ENCODE measurements at places on chromosomes 16 and 17.

- no peak for DNase-seq
These were observed 353.5 kb upstream of the GOT2 start for GRCh38 chr16:59087641-59088040.

DNA sequence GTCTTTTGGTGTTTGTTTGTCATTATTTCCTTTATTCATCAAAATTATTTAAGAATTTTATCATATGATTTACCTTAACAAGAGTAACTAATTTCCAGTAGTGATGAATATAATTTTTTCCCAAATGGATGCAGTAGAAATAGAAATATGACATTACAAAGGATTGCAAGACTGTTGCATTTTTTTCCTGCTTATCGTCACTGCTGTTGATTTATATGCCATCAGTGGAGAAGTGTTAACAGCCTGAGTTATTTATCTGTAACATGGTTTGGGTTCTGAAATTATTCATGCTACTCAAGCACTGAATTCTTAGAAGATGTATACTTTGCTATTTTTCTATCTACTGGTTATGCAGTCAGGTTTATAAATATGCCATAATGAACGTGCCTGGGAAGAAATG lies 68.6 kb downstream of the TMEM100 start:
- DNase-seq, result no peak

GRCh38 chr17:16909472-16910246 lies 62.3 kb downstream of the TNFRSF13B start:
- no peak for DNase-seq

DNA sequence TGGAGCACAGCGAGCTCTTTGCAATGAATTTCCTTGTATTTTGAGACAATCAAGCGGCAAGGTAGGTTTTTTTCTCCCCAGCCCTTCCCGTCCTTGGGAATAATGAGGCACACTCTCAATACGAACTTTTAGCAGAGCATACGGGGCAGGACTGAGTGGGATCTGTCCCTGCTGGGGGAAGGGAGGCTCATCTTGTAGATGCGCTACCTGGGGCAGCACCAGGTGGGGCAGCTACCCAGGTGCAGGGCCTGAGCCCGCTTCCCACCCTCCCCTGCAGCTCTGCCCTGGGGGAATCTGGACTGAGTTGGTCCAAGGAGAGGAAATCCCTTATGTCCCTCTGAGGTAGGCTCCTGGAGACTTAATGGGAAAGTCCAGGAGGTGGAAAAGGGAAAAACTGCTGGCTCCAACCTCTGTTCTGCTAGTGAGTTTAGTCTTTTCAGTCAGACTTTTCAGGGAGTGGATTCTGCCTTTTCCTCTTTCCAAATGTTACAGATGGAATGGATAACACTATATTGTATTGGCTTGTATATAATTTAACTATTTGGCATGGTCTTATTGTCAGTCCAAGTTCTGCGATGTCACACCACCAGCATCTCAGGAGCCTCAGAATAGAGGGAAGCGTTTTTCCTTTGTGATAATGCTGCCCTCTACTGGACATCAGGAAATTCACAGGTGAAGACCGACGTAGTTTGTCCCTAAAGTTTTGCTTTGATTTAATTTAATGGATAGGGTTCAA lies 9.6 kb upstream of the CES1 start:
- peak; percentile 71 for DNase-seq

DNA sequence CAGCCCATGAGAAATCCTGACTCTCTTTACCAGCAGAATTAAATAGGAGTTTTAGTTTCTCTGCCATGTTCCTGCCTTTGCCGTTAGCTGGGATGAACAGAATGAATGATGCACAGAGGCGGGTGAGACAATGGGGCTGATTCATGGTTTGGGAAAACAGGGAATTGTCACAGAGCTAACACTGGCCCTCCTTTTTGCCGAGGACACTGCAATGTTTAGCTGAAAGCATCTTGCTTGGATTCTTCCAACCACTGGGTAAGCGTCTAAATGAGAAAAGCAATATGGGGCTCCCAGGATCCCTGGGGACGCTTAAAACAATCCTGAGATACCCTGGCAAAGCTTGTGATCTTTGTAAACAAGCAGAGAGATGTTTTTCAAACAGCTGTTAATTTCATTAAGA lies 12.8 kb upstream of the PAFAH1B1 start:
- DNase-seq, result peak; percentile 58

DNA sequence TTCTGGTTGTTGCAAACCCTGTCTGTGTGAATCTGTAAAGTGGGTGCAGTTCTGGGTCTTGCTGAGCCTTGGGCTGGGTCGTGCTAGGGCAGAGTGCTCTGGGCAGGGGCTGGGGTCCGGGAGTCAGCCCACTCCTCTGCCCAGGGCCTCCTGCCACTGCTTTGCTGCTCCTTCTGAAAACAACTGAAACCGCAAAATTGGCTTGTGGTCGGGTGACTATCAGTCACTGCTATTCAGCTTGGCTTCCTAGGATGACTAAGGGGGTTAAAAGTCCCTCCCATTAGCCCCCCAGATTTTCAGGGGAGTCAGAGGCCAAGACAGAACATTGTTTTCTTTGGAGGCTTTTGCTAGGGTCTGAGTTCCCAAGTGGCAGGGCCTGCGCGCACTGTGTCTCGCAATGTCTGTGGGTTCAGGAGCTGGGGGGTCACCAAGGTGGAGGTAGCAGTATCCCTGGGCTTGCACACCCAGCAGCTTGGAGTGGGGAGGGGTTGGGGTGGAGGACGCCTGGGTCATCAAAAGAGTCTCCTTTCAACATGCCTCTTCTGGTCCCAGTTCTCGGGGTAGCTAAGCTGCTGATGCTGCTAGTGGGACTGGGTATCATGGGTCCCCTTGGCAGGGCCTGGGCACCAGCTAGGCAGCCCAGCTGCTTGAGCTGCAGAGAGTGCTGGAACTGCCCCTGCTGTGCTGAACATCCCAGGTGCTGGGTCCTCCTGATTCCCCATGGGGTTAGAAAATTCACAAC lies 13.5 kb upstream of the TBX21 start:
- no peak for DNase-seq

GRCh38 chr17:8031261-8031661 lies 7.6 kb upstream of the ALOX15B start:
- no peak for DNase-seq

- DNase-seq, result no peak
These were observed 4.0 kb downstream of the CEMP1 start for GRCh38 chr16:2527071-2527783.

DNA sequence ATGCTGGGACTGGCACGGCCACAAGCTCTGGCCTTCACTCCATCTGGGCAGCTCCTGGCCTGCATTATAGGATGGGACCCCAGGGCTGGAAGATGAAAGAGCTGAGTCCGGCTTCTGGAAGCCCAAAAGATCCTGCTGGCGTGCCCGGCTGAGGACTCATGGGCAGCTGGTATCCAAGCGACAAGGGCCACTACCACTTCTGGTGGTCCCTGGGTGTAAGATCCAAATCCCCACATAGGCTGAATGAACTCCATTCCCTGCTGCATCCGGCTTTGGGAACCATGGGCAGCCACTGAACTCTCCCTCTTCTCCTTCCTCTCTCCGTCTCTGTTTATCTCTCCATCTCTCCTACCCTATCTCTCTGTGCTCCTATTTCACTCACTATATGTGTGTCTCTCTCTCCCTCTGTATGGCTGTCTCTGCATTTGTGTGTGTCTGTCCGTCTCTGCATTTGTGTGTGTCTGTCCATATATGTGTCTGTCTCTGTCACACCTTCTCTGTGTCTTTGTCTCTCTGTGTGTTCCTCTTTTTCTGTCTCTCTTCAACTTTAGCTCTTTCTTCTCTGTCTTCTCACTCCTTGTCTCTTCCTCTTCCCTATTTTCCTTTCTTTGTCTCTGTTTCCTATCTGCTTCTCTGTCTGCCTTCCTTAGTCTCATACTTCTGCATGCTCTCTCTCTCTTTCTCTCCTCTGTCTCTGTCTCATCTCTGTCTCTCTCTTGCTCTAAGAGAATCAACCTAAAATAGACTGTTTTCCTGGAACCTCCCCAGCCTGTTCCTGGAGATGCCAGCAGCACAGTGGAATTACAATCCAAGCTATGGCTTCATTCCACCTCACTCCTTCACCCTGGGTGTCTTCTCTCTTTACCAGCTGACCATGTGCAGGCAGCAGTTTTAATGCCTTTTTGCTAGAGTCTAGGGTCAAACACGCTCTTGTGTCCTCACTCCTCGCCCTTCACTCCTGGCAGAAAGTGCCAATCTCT lies 60.4 kb upstream of the IRX6 start:
- no peak for DNase-seq

GRCh38 chr17:47708864-47709541 lies 15.0 kb downstream of the TBKBP1 start:
- DNase-seq, result no peak

GRCh38 chr17:6086603-6087400 lies 16.6 kb downstream of the WSCD1 start:
- DNase-seq, result no peak

- no peak for DNase-seq
These were observed 7.9 kb upstream of the DNAH17 start for GRCh38 chr17:78585006-78585630.

- DNase-seq, result peak; percentile 81
These were observed 877 bp upstream of the KREMEN2 start for GRCh38 chr16:2963074-2963722.

DNA sequence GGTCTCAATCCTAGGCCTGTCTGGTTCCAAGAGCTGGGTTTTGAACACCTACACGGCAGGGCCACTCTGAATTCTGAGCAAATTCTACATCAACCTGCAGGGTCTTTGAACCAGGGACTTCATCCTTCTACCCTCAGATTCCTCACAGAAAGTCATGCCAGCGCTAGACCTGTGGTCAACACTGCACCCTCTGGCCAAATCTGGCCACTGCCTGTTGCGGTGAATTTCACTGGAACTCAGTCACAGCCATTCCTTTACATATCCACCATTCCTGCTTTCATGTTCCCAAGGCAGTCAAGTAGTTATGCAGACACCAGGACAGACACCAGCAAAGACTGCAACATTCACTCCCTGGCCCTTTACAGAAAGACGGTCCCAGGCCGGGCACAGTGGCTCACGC lies 144.6 kb downstream of the C16orf95 start:
- DNase-seq, result no peak

DNA sequence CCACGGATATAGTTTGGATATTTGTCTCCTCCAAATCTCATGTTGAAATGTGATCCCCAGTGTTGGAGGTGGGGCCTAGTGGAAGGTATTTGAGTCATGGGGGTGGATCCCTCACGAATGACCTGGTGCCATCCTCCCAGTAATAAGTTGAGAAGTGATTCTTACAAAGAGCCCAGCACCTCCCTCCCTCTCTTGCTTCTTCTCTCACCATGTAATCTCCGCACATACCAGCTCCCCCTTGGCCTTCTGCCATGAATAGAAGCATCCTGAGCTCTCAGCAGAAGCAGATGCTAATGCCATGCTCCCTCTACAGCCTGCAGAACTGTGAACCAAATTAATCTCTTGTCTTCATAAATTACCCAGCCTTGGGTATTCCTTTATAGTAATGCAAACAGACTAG lies 41.9 kb upstream of the RBBP6 start:
- peak; percentile 67 for DNase-seq

DNA sequence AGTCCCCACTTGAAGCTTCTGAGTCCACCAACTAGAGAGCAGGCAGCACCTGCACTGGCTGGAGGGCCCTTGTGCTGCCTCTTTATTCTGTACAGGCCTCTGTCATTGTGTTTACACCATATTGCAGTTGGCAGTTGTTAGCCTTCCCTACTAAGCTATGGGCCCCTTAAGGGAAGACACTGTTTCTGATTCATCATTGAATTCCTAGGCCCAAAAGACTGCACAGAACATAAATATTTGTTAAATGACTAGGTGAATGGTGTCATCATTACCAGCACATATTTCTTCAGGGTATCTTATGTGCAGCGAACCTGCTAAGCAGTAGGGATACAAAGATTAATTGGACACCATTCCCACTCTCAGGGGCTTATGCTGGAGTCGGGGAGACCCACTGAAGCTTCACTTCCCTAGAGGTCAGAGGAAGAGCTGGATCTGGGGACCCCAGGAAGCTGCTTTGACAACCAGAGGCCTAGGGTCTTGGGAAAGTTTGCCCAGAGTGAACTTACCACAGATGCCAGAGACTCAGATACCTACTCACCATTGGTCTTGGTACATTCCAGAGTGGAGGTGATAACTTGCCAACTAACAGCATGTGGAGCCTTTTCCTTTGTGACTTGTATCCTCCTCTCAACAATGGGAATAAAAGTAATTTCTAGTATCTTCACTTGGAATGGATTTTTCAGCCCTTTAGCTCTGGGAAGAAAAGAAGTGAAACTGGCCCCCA lies 28.7 kb upstream of the DDX52 start:
- no peak for DNase-seq

GRCh38 chr17:74431568-74432423 lies at the start of gene GPRC5C:
Gene GPRC5C, plus strand, starts transcription at chr17:74432088. Its CDS starts 7,689 bp downstream, at chr17:74439777.
- peak; percentile 44 for DNase-seq

DNA sequence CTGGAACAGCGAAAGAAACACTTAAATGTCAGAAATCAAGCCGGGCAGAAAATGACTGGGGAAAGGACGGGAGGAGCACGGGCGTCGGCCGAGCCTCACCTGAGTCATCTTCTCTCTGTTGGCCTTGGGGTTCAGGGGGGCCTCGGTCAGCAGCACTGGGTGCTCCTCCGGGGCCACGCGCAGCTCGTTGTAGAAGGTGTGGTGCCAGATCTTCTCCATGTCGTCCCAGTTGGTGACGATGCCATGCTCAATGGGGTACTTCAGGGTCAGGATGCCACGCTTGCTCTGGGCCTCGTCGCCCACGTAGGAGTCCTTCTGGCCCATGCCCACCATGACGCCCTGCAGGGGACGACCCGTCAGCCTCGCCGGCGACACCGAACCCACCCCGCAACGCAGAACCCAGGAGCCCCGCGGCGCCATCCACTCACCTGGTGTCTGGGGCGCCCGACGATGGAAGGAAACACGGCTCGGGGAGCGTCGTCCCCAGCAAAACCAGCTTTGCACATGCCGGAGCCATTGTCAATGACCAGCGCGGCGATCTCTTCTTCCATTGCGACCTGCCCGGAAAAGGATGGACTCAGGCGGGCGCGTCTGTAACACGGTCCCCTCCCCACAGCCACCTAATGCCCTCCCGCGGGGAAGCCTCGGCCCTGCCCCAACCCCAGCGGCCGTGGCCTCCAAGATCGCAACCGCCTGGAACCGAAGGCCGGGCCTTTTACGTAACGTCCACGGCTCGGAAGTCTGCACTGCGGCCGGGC lies 616 bp downstream of the ACTG1 start:
- no peak for DNase-seq

DNA sequence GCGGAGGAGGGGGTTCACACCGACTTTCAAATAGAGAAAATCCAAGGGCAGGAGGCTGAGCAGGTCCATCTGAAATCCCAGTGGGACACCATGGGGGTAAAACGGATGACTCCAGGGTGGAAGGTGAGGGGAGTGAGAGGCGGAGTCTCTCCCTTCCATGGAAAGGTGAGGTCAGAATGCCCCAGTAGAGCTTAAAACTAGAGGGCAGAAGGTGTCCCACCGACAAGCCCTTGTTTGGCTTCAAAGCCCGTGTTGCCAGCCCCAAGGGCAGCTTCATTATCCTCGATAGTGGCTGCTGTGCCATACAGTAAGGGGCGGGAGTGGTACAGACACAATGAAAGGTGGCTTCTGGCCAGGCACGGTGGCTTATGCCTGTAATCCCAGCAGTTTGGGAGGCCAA lies 55.7 kb downstream of the CNGB1 start:
- no peak for DNase-seq

All from NCI-H82 (cell line).